ENCODE measurements at places on chromosomes 12 and 14.

- no peak for DNase-seq
These were observed 286.3 kb downstream of the NUAK1 start for GRCh38 chr12:105852496-105852895.

- no peak for DNase-seq
These were observed 38.3 kb downstream of the SLC6A15 start for GRCh38 chr12:84874125-84874824.

- no peak for DNase-seq
These were observed 99.2 kb downstream of the PPM1A start for GRCh38 chr14:60348211-60348610.

- DNase-seq: no peak
These were observed 52.5 kb downstream of the LMO3 start for GRCh38 chr12:16553457-16553856.

DNA sequence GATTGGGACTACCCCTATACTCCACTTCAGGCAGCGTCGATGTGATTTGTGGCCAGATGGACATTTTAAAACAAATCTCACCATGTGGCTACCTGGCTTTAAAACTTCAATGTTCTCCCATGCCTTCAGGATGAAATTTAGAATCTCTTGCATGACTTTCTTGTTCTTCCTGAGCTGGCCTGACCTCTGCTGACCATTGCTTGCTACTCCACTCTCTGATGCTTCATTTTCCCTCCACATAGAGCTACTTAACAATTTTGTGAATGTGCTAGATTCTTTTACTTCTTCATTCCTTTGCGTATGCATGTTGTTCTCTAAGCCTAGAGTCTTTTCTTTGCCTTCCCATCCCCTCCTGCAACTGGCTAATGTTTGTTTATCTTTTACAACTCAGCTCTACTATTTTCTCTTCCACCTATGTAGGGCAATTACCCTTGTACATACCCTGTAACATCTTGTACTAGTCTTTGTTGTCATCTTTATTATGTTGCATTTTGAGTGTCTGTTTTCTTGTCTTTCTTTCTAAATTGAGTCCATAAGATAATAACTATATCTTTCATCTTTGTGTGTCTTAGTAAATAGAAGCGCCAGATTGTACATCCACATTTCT is 41.2 kb downstream of the YLPM1 start:
- DNase-seq: no peak

- no peak for DNase-seq
These were observed 18.1 kb upstream of the WDR89 start for GRCh38 chr14:63659726-63660125.

GRCh38 chr12:120936197-120936596 is 32.0 kb upstream of the SPPL3 start:
- no peak for DNase-seq

DNA sequence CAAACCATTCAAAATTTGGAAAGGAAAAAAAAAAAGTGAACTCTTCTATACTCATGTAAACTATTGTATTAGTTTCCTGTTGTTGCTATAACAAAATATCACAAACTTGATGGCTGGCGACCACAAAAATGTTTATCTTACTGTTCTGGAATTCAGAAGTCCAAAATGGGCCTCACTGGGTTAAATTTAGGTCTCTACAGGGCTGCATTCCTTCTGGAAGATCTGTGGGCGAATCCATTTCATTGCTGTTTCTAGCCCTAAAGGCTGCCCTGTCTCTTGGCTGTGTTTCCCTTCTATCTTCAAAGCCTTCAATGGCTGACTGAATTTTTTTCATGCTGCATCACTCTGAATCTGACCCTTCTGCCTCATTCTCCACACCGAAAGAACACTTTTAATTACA is 105.1 kb upstream of the NAV3 start:
- no peak for DNase-seq

- no peak for DNase-seq
These were observed 12.3 kb downstream of the EMP1 start for GRCh38 chr12:13208533-13209435.

GRCh38 chr12:13183620-13184019 is 12.9 kb upstream of the EMP1 start:
- no peak for DNase-seq

- DNase-seq: no peak
These were observed 5.5 kb downstream of the AQP2 start for GRCh38 chr12:49955899-49956662.

GRCh38 chr12:2974560-2974971 is 15.4 kb downstream of the TEAD4 start:
- DNase-seq: no peak

DNA sequence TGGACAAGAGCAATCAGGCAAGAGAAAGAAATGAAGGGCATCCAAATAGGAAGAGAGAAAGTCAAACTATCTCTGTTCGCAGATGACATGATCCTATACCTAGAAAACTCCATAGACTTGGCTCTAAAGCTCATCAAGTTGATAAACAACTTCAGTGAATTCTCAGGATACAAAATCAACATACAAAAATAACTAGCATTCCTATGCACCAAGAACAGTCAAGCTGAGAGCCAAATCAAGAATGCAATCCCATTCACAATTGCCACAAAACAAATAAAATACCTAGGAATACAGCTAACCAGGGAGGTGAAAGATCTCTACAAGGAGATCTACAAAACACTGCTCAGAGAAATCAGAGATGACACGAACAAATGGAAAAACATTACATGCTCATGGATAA is 417.5 kb upstream of the ATP2B1 start:
- no peak for DNase-seq

DNA sequence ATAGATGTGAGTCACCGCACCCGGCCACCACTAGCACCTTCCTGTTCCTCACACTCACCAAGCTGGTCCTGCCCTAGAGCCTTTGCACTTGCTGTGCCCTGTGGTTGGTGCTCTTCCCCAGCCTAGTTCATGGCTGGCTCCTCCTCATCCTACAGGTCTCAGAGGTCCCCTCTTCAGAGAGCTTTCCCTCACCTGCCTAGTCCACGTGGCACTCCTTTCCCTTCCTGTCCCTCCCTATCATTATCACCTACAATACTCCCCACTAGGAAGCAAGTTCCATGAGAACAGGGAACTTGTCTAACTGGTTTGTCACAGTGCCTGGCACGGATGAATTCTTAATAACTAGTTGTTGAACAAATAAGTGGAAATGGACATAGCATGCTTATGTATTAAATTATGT is 24.0 kb upstream of the TMED10 start:
- DNase-seq: no peak

DNA sequence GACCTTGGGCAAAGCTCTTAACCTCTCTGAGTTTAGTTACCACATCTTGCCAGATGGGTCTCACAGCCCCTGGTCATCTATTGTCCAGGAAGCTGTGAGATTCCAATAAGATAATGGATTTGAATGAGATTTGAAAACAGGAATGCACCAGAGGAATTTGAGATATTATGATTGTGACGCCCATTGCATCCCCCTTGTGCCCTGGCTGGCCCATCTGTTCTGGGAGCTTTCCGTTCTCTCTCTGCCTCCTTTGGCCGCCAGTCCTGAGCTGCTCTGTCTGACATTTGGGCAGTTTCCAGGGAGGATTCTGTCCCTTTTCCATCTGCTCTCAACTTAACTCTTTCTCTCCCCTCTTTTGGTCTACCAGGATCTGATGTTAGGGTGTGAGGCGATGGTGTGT is 24.6 kb downstream of the SRRM4 start:
- DNase-seq: no peak

- DNase-seq: peak; percentile 35
These were observed 10.9 kb upstream of the ZNF705A start for GRCh38 chr12:8145754-8146441.

DNA sequence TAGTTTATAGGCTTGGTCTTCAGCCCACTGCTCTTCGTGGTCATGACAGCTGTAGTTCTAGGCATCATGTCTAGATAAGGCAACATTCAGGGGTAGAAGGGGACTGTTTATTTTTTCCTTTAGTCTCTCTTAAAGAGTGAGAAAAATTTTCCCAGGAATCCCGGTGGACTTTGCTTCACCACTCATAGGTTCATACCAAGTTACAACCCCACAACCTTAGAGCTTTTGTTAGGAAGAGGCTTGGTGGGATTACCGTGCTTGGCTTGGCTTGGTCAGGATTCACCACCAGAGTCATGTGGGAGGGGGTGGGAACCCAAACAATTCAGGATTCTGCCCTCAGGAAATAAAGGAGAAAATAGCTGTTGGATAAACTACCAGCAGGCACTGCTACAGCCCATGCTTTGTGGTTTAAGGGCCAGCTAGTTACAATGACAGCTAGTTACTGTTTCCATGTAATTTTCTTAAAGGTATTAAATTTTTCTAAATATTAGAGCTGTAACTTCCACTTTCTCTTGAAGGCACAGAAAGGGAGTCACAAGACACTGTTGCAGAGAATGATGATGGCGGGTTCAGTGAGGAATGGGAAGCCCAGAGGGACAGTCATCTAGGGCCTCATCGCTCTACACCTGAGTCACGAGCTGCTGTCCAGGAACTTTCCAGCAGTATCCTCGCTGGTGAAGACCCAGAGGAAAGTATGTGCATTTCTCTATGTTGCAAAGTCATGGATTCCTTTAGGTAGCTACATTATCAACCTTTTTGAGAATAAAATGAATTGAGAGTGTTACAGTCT is 25.9 kb upstream of the PAPLN start:
- DNase-seq: no peak

DNA sequence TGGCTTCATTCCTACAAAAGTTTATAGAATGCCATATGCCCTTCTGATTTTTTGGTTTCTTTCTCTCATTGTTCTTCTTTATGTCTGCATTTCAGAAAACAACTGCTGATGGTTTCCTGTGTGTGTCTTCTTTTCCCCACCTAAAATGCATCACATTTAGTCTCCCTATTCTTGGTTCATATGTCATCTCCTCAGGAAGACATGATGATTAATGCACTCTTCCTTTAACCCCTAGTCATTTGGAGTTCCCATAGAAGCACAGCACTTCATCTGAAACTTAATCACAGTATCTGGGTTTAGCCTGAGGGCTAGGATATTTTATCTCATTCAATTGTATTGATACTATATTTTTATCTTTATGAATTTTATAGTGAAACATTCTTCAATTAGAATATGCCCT is 21.5 kb downstream of the GNPNAT1 start:
- no peak for DNase-seq

- DNase-seq: no peak
These were observed 248.8 kb downstream of the ANO6 start for GRCh38 chr12:45464699-45465098.

- DNase-seq: no peak
These were observed 1.5 kb upstream of the HOXC13 start for GRCh38 chr12:53937099-53937498.

GRCh38 chr12:103664626-103665025 is 77.6 kb downstream of the STAB2 start:
- no peak for DNase-seq

- no peak for DNase-seq
These were observed 94.6 kb upstream of the SCAF11 start for GRCh38 chr12:46084666-46085631.

- no peak for DNase-seq
These were observed 109.1 kb upstream of the BCAT1 start for GRCh38 chr12:25058012-25058411.

GRCh38 chr12:65164774-65165173 is 4.6 kb upstream of the LEMD3 start:
- no peak for DNase-seq

GRCh38 chr12:65522956-65523860 is 244.7 kb downstream of the MSRB3 start:
- no peak for DNase-seq

DNA sequence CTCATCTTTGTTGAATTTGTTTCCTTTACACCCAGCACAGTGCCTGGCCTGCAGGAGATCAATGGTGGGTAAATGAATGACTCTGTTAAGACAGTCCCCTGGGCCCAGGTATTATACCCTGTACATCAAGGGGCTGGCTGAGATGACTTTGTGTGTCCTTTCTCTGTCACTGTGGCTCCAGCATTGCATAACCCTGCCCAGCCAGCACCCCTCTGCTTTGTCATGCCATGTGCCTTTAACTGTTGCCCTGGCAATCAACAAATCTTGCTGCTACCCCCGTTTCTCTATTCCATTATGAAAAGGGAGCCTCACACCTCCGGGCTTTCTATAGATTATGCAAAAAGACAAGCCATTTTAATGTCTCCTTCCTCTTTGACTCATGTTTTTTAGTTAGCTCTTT is 7.6 kb upstream of the FLVCR2 start:
- DNase-seq: no peak

DNA sequence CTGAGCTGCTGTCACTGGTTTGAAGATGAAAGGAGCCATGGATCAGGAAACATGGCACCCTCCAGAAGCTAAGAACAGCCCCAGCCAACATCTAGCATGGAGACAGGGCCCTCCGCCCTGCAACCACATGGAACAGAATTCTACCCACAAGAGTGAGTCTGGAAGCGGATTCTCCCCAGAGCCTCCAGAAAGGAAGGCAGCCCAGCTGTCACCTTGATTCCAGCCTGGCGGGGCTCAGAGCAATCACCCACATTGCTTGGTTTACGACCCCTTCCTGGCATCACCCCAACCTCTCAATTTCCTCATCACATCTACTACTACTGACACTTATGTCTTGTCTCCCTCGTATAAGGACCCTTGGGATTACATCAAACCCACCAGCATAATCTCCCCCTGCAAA is 38.5 kb downstream of the OAS2 start:
- no peak for DNase-seq

GRCh38 chr12:82523996-82524395 is 162.7 kb upstream of the TMTC2 start:
- no peak for DNase-seq

- DNase-seq: peak; percentile 69
These were observed at the start of gene HVCN1 for GRCh38 chr12:110688446-110689280. Gene HVCN1 (minus strand): TSS chr12:110689115. CDS start chr12:110683245, 5,870 bp downstream.

- DNase-seq: no peak
These were observed 3.7 kb downstream of the KRT6B start for GRCh38 chr12:52448228-52448627.

DNA sequence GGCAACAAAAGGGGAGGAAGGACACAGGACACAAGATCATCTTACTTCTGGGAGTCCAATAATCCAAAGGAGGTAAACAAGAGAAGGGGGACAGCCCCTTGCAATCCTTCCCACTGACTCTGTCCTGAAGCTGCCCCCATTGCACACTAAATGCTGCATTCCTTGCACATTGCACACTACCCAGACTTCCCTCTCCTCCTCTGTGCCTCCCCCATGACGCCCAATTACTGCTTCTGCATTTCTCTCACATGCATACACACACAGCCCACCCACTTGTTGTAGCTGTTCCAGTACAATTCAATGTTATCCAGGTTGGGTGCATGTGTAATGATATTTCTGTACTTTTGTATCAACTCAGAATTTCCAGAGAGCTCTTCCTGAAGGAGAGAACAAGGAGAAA is 5.5 kb downstream of the NDRG2 start:
- DNase-seq: no peak

DNA sequence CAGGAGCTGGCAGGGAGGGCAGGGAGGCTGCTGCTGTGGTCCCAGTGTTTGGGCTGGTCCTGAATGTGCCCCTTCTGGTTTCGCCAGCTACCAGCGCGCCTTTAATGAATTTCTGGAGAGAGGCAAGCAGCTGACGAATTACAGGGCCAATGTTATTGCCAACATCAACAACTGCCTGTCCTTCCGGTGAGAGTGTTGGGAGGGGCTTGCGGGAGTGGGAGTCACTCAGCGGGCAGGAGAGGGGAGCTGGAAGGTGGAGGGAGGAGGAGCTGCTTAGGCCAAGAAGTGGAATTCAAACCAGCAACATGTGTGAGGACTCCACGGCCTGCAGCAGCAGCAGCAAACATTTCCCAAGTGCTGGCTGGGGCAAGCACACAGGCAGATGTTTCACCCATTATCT is 7.7 kb downstream of the TNFAIP2 start:
- DNase-seq: no peak

- no peak for DNase-seq
These were observed 32.0 kb downstream of the SSPN start for GRCh38 chr12:26227361-26227745.

GRCh38 chr14:20608383-20609110 is 17.4 kb upstream of the RNASE12 start:
- no peak for DNase-seq

GRCh38 chr12:75816897-75817296 is 214.7 kb downstream of the PHLDA1 start:
- no peak for DNase-seq
